ENCODE measurements at places on chromosomes 3 and 15. TPM values are rescaled to one million over a fixed set of nuclear protein-coding genes. Genes with fewer than 3 reads are reported as not detected.

The ANO10 gene
- total RNA-seq, result 45.4 TPM

The PFN2 gene
- total RNA-seq, result 179 TPM

The OR4F15 gene
- not detected for total RNA-seq

The PEX5L gene
- 0.43 TPM for total RNA-seq

The GOLGA8G gene
- not detected for total RNA-seq

The SERPINI2 gene
- 0.32 TPM for total RNA-seq

Measured in astrocyte (in vitro differentiated cells and primary cell).